ENCODE measurements at places on chromosomes 1 and 21.

DNA sequence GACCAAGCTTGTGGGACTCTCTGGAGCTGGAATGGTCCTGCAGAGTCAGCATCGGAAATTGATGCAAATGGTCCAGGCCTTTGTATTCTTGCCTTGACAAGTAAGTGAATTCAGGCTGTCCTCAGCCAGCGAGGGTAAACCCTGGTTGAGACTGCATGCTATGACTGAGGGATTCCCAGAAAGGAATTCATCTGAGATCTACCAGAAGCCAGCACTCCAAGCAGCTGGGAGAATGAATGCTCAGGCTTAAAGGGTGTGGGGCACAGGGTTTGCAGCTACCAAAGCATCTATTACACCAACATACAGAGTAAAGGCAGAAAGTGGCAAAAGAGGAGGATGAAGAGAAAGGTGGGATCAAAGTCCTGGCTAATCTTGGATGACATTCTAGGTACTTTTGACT is 257.0 kb upstream of the LYPLAL1 start:
- DNase-seq, result no peak

GRCh38 chr1:223844787-223845036 is 1.0 kb downstream of the TP53BP2 start:
- peak; percentile 34 for DNase-seq

DNA sequence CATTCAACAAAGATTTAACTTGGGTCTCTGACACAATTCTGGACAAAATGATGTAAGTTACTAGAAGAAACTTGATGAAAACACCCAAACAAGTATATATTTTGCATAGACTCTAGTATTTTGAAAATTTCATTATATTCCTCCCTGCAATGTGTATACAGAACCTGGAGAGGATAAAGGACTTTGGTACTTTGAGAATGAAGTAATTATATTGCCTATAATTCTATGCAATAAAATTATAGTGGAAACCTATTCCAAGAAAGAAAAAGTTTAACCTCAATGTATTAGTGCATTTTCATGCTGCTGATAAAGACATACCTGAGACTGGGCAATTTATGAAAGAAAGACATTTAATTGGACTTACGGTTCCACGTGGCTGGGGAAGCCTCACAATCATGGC is 1146.1 kb downstream of the KCNT2 start:
- DNase-seq, result no peak

GRCh38 chr1:29457496-29458368 is 221.4 kb downstream of the PTPRU start:
- no peak for DNase-seq

DNA sequence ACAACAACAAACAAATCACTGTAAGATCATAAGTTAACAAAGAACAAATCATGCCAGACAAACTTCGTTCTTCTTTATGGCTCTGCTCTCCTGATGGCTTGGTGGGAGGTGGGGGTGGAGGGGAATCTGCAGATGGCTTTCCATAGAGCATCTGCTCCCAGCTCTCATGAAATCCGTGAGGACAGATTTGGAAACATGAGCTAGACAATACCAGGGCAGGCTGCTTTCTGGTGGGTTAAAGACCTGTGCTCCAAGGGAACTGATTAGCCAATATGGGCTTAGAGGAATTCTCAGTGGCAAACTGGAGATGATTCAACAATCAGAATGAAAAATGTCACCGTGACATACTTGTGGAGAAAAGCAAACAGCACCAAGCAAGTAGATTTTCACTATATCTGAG is 69.4 kb upstream of the TLR5 start:
- DNase-seq, result no peak

- DNase-seq, result no peak
Measured at GRCh38 chr1:113675302-113675701, 84.0 kb downstream of the PHTF1 start.

DNA sequence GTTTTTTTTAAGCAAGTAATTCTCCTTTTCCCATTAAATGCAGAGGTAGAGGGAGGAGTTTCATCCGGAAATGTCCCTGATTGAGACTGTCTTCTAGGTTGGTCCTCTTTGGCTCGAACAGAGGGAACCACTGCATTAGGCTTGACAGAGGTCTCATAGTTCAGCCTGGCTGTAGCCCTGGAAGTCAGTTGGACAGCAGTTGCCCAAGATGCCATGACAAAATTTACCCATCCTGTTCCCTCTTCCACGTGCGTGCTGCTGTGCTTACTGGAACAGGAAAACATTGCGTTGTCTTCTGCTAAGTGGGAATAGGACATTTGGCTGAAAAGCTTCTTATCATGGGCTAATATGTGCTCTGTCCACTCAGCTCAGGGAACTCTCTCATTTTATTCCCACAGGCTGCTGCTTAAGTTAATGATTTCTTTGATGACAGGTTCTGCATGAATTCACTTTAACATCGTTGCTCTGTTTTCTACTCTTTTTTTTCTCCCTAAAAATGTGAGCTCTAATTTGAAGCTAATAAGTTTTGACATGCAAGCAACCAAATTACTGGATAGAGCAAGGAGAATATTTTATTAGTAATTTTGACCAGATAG is 18.0 kb downstream of the KCNK1 start:
- no peak for DNase-seq

Measured in activated CD4-positive, alpha-beta T cell treated with anti-CD3 and anti-CD28 coated beads, Interleukin-2, amount 50 U/mL, for 1 hour (primary cell).